ENCODE measurements at places on chromosomes 7 and 10. TPM values are rescaled to one million over a fixed set of nuclear protein-coding genes. Genes with fewer than 3 reads are reported as not detected.

TRIL gene
- 13.0 TPM for total RNA-seq

SPDYE8 gene
- 0.25 TPM for total RNA-seq

NPY gene
- 26.1 TPM for total RNA-seq

PDK4 gene
- 6.4 TPM for total RNA-seq

TRIM4 gene
- 9.3 TPM for total RNA-seq

AKR1D1 gene
- total RNA-seq, result not detected

PRF1 gene
- 0.25 TPM for total RNA-seq

AUTS2 gene
- total RNA-seq, result 88.8 TPM

SPDYE9 gene
- 0.49 TPM for total RNA-seq

TPK1 gene
- total RNA-seq, result 7.6 TPM

SORBS1 gene
- 101 TPM for total RNA-seq

SNX10 gene
- total RNA-seq, result 17.7 TPM

PPA1 gene
- total RNA-seq, result 213 TPM

GOLGA7B gene
- total RNA-seq, result 17.7 TPM

PRSS37 gene
- not detected for total RNA-seq

CFAP46 gene
- total RNA-seq, result 2.0 TPM

SAMD9 gene
- total RNA-seq, result 1.5 TPM

SLC26A4 gene
- 3.4 TPM for total RNA-seq

GATAD1 gene
- 20.2 TPM for total RNA-seq

CYP2C19 gene
- total RNA-seq, result 0.25 TPM

AS3MT gene
- total RNA-seq, result 9.1 TPM

PLCE1 gene
- total RNA-seq, result 6.6 TPM

MOGAT3 gene
- total RNA-seq, result not detected

SSBP1 gene
- 65.2 TPM for total RNA-seq

All from temporal lobe (tissue), 4 donors.